ENCODE measurements at places on chromosomes 5 and 9.
A peak's percentile ranks its signal among the peaks of the same experiment; 100 is the strongest.

- DNase-seq, result peak; percentile 43
These were observed 81.7 kb downstream of the ADAMTS19 start for GRCh38 chr5:129541648-129542251.

- DNase-seq, result no peak
These were observed 84.7 kb downstream of the ST8SIA4 start for GRCh38 chr5:100818340-100818739.

- no peak for DNase-seq
These were observed 19.0 kb downstream of the DMGDH start for GRCh38 chr5:79050498-79050897.

GRCh38 chr9:35749515-35750255, 598 bp downstream of the RGP1 start:
- DNase-seq, result no peak

DNA sequence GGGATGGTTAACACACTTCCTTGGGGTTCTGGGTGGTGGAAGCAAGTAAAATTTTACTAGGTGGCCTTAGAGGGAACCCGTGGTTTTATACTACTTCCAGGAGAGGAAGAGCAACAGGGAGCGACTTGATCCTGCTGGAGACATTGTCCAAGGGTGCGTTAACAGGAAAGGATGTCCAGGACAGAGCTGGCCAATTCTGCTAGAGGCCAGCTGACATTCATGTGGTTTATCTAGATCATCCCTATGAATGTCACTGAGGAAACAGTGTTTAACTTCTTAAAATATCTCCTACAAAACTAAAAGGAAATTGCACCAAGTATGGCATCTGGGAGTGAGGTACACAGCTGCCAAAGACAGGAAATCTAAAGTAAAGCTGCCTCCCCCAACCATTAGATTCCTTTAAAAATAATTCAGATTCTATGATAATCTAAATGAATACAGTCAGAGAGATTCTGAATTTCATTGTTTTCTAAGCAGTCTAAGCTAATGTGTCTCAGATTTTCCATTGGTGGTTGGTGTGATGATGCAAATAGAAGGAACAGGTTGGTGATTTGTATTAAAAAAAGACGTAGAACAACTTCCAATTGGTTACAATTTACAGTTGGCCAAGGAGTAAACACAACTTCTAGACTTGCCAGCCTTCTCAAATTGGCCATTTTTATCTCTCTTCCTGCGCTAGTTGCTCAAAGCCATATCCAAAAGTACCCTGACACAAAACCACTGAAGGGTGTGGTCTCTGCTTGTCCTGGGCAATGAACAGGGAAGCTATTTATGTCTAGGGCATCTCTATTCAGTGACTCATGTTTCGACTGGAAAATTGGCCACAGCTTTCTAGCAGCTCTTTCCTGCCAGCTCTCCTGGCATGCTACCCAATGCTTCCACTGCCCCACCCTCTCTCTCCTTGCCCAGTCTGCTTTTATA, 574.7 kb upstream of the MEF2C start:
- peak; percentile 37 for DNase-seq
